Hippocampal formation (tissue), 2 donors: ENCODE measurements at places on chromosomes 6 and 20.

- peak; percentile 12 for DNase-seq
These were observed 13.2 kb upstream of the TFB1M start for GRCh38 chr6:155327326-155328073.

DNA sequence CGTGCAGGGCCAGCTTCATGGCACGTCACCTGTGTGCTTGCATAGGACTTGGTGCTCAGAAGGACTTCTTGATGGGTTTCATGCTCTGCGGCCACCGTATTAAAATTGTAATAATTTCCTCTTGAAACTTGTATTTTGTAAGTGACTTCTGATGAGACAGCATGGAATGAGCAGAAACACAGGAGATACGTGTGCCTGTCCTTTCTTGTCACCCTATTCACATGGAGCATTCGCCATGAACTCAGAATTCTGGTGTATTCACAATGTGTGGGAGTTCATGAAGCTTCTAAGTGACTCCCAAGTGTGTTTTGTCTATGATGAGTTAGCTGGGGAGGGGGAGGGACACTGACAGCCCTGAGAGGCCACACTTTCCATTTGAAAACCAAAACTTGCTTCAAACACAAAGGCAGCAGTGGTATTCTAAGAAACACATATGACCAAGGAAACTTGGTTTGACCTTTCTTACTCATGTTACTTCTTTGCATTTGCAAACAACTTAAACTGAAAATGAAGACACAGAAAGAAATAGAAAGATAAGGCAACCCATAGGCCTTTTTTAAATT, 92.1 kb upstream of the NEDD9 start:
- no peak for DNase-seq

DNA sequence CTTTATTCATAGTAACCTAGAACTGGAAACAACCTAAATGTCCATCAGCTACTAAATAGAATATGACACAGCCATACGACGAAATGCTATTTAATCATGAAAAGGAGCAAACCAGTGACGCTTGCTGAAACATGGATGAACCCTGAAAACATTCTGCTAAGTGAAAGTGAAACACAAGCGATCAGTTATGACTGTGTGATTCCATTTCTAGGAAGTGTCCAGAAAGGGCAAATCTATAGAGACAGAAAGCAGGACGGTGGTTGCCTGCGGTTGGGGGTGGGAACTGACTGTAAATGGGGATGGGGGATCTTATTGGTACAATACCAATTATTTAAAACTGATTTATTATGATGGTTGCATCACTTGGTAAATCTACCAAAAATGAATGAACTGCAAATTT, 126.8 kb downstream of the IPCEF1 start:
- no peak for DNase-seq

DNA sequence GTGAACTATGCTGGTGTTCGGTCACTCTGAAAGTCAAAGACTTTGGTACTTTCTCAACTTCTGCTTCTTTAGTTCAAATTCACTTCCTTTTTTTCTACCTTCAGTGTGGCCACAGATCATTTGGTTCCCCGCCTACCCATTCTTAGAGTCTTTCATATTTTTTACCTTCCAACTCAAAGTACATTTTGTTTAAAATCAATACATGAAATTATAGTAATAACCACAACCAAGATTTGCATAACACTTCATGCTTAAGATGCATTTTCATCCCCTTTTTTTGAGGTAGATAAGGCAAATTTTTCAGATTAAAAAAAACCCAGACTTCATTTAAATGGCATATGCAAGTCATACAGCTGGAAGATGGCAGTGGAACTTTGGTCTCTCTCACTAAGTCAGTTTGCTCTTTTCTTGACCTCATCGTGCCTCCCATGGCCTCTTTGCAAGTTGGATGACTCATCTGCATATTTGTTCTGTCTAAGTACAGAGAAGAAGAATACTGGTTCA, 11.9 kb upstream of the CNR1 start:
- DNase-seq = no peak

DNA sequence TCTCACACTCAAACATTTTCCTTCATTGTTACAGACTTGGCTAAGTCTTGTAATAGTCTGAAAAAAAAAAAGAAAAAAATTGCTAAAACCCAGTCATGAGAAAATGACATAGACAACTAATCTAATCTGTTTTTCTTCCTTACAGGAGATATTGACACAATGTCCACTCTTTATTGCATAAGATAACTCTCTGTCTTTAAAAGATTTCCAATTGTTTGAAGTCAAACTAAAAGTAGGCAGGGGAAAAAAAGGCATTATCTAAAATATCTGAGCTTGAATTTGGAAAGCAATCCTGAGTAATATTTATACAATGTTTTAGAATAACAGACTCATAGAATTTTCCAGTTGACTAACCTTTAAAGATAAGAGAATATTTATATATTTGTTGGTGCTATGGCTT, 233.0 kb upstream of the CEP162 start:
- DNase-seq = no peak

DNA sequence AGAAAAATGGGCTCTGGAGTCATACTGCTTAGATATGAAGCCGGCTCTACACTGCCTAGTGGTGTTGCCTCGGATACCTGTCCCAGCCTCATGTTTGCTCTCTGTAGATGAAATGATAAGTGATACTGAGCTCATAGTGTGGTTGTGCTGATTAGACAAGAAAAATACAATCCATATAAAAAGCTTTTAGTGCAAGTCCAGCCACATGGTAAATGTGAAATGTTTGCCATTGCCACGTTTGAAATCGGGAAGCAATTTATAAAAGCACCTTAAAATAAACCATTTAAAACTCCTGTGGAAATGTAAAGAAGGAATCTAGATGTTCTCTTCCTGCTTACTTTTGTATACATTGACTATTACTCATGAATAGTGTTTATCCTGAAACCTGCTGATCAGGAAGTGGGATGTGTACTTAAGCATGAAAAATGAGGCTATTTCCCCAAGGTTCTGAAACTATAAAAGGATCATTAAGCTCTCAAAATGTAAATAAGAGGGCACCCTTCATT, 13.1 kb upstream of the PBOV1 start:
- no peak for DNase-seq

DNA sequence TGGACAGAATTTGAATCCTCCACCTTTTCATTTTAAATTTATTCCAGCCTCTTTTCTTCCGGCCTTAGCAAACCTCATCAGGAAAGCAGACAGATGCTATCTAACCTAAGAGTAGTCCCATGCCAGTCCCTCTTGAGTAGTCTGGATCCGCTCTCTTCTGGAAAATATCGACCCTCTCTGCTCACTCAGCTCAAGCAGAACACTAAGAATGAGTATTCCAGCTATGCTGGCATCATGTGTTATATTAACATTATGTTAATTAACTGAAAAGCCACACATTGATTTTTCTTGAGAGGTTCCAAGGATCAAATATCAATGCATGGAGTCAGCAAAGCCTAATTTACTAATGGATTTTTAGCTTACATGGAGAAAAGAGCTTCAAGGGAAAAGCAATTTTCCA, 161.4 kb downstream of the ID4 start:
- no peak for DNase-seq

DNA sequence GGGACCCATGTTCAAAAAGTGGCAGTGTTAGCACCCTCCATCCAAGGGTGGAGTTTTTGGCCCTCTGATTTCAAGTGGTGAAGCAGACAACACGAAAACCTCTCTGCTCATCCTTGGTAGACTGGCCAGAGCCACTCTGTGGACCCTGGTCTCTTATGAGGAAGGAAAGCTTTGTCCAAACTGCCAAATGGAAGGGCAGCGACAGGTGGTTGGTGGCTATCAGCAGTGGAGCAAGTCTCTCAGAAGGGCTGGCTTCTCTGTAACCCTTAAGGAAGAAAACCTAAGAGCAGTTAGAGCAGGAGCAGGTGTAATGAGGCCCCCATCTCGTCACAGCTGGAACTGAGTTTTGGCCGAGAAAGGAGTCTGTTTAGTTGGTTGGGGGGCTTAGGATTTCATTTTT, 155.8 kb downstream of the SLC16A10 start:
- DNase-seq = no peak

DNA sequence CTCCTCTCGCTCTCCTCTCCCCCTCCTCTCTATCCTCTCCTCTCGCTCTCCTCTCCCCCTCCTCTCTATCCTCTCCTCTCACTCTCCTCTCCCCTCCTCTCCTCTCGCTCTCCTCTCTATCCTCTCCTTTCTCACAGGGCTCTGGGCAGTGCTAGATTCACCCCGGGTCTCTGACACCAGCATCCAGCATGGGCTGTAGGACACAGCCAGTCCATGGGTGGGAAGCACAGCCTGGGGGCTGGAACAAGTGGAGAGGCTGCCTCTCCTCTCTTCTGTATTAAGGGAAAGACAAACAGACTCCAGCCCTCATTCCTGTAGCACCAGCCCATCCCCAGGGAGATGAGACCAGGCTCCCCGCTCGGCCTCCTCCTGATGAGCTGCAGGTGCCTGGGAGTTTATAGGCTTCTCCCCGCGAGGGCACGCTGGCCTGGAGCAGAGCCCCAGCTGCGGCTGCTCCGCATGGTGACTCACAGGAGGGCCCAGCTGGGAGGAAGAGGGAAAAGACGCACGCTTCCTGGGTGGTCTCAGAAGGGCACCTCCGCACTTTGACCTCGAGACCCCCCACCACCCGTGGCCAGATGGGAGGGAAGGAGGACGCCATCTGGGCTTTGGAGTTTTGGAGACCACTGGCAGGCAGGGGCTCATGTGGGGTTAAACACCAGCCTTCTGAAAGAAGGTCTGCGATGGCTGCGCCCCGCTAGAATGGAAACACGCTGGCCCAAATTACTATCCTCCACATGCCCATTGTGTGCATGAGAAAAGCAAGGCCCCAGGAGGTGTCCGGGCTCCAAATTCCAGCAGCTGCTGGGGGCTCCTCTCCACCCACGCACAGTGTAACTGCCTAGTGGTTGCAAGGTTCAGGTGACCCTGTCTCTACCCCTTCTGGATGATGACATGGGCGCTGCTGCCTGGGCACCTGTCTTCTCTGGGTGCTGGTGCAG, 68.0 kb downstream of the BMP7 start:
- DNase-seq = no peak

GRCh38 chr20:35176132-35176531, 4.3 kb downstream of the PROCR start:
- no peak for DNase-seq

DNA sequence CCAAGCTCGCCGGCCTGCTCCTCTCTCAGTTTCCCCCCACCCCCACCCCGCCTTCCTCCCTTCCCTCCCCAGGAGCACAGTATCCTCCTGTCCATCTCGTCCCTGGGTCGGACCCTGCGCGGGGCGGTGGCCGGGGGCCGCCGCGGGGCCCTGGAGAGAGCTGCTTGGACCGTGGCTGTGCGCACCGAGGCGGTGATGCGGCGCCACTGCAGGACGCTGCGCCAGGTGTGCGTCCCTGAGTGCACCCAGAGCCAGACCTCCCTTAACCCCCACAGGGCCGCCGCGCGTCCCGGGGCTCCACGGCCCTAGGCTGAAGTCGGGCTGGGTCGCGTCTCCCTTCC, 2.2 kb downstream of the C20orf204 start:
- no peak for DNase-seq

DNA sequence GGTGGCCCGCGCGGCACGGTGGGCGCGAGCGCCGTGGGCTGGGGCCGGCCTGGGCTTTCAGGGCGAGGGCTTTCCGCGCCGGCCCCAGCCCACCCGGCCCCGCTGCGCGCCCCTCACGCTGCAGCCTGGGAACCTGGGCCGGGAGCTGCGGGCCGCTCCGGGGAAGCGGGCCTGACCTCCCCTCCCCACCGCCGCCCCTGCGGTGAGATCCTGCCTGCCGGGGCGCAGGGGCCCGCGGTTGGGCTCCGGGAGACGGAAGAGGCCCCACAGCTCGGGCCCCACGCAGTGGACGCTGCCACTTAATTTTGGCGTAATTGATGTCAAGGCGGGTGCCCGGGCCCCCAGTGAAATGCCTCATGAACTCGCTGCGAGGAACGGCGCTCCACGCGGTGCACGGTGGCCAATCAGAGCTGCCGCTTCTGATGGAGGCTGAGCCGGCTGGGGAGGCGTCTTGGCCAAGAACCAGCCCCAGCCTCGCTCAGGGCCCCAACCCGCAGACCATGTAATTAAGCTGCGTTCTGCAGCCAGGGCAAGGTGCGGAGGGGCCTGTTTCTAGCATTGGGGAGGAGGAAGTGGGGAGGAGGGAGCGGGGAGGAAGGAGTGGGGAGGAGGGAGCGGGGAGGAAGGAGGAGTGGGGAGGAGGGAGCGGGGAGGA, 96.1 kb upstream of the BHLHE23 start:
- no peak for DNase-seq

GRCh38 chr6:132733814-132734213, 20.0 kb upstream of the VNN1 start:
- no peak for DNase-seq

DNA sequence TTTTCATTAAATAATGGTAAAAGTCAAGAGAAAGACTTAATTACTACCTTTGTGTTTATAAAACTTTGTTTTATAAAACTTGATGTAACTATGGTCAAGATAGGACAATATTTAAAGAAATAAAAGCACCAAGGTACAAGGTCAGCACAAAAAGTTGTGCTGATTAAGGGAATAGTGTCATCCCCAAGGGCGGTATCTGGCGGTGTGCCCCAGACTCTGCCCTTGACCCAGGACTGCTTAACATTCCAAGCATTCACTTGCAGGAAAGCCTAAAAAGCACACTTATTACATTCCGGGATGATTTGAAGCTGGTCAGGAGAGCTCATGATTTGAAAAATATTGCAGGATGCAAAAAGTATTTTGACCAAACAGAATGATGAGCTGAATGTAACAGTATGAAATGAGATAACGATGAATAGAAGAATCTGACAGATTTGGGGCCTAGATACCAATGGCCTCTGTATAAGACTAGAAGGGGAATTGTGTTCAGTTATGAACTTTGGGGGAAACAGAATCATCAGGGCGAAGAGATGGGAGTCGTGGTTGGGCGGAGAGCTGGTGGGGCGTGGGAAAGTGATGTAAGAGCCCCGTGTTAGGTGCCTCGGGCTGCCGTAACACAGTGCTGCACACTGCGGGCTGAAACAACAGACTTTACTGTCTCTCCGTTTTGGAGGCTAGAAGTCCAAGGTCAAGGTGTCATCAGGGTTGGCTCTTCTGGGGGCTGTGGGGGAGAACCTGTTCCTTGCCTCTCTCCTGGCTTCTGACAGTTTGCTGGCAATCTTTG, 77.2 kb downstream of the CDC5L start:
- no peak for DNase-seq

DNA sequence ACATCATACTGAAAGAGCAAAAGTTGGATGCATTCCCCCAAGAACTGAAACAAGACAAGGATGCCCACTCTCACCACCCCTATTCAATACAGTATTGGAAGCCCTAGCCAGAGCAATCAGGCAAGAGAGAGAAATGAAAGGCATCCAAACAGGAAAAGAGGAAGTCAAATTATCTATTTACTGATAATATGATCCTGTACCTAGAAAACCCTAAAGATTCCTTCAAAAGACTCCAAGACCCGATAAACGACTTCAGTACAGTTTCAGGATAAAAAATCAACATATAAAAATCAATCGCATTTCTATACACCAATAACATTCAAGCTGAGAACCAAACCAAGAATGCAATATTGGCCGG, 14.5 kb downstream of the CDK19 start:
- DNase-seq = no peak

- DNase-seq = peak; percentile 11
These were observed 164.1 kb upstream of the SALL4 start for GRCh38 chr20:51966296-51966971.

DNA sequence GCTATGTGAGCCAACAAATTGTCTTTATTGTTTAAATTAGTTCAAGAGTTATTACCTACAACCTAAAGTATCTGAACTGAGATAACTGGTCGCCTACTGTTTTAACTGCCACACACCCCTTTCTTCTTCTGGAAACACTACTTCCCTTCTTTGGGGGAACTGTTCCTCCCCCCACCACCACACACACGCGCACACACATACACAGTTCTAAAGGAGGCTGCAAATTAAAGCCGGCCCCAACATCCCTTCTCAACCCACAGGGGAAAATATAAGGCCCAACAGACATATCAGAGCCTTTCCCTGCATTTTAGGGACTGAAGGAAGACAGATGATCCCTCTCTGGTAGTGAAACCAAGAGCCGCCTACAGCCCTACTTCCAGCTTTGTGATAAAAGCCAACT, 348.0 kb upstream of the JARID2 start:
- no peak for DNase-seq
